RKO (cell line): ENCODE measurements at places on chromosomes 13 and 19.

DNA sequence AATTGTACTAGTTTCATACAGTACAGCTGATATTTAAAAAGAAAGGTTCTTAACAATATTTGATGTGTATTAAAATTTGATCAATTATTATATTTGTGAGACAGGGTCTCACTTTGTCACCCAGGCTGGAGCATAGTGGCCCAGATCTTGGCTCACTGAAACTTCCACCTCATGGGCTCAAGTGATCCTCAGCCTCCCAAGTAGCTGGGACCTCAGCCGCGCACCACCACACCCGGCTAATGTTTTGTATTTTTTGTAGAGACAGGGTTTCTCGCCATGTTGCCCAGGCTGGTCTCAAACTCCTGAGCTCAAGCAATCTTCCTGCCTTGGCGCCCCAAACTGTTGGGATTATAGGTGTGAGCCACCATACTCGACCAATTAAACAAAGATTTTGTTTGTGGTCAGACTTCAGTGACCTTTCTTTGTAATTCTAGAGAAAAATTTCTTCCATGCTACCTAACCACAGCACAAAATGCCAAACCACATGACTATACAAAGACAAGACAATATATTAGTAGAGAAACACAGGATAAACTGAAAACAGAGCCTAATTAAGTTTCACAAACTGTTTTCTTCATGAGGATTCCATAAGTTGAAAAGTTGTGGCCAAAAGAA lies 59.6 kb downstream of the RBM26 start:
- DNase-seq = no peak

GRCh38 chr19:55654323-55654867 lies 440 bp upstream of the U2AF2 start:
- peak; percentile 99 for DNase-seq

- DNase-seq = no peak
Measured at GRCh38 chr19:57759096-57759495, 10.4 kb upstream of the ZNF586 start.

DNA sequence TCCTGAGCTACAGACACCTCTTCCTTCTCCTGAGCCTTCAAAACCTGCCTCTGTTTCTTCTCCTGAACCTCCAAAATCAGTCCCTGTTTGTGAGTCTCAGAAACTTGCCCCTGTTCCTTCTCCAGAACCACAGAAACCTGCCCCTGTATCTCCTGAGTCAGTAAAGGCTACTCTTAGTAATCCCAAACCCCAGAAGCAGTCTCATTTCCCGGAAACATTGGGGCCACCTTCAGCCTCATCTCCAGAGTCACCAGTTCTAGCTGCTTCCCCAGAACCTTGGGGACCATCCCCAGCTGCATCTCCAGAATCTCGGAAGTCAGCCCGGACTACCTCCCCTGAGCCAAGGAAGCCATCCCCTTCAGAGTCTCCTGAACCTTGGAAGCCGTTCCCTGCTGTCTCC lies 10.0 kb downstream of the CHAMP1 start:
- DNase-seq = no peak

- no peak for DNase-seq
Measured at GRCh38 chr13:79602936-79603335, 122.0 kb downstream of the NDFIP2 start.

DNA sequence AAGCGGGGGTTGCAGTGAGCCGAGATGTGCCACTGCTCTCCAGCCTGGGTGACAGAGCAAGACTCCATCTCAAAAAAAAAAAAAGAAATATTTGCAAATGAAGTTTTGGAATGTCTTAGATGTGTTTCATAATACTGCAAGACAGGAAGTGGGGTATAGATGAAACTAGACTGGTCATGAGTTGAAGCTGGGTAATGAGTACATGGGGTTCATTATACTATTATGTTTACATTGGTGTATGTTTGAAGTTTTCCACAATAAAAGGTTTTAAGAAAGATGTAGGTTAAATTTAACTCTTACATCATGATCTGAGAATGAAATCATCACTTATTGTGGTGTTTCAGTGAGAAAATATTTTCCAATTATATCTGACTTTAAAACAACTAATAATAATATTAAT lies 19.0 kb downstream of the FNDC3A start:
- no peak for DNase-seq

DNA sequence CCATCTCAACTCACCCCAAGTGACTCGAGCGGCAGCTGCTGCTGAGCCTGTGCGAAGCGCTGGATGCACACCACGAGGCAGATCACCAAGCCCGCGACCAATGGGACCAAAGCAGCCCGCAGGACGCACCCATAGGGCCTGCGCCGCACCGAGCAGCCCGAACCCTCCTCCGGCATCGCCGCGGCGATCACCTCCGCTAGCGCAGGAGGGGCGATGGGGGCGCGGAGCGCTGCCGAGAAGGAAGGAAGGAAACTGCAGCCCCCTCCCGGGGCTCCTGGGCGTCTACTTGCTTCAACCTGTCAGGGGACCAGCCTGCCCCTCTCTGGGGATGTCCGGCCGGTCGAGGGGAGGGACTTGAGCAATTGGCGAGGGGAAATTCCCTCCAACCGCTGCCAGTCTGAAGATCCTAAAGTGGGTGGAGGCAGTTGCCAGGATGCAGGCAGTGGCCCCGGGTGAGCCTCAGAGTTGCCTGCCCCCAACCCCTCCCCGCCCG lies at the start of gene CD70:
CD70 (minus strand) TSS at position 324 of the 493 bp plus-strand sequence; CDS start at position 176, 148 bp downstream.
- DNase-seq = no peak

GRCh38 chr13:26831336-26831908 lies 70.8 kb upstream of the GPR12 start:
- DNase-seq = no peak

- DNase-seq = no peak
Measured at GRCh38 chr13:85148009-85148408, 651.2 kb downstream of the SLITRK6 start.

DNA sequence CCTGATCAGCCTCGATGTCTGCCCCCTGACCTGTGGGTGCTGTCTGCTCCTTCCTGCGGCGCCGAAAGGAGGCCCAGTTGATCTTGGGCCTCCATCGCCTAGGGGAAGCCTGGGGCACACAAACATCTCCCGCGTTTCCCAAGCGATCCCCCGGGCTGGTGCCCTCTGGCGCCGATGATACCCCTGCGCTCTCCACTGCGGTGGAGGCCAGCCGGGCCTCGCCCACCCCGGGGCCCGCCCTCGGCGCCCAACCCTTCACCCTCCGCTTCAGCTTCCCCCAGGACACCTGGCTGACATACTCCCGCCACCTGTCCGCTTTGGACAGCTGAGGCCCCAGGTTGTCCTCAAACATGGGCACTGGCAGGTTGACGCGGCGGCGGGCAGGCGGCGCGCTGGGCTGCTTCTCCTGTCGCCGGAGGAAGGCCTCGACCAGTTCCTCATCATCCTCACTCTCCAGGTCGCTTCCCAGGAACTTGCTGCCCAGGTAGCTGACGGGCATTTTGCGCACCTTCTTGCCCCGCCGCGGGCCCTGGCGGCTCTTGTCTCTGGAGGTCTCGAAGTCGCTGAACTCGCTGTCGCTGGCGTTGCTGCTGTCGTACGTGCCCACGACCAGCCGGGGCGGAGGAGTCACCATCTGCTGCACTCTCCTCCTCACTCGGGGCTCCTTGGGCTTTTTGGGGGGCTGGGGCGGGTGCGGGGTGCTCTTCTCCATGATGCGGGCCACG lies 1.3 kb downstream of the CCDC8 start:
- no peak for DNase-seq

DNA sequence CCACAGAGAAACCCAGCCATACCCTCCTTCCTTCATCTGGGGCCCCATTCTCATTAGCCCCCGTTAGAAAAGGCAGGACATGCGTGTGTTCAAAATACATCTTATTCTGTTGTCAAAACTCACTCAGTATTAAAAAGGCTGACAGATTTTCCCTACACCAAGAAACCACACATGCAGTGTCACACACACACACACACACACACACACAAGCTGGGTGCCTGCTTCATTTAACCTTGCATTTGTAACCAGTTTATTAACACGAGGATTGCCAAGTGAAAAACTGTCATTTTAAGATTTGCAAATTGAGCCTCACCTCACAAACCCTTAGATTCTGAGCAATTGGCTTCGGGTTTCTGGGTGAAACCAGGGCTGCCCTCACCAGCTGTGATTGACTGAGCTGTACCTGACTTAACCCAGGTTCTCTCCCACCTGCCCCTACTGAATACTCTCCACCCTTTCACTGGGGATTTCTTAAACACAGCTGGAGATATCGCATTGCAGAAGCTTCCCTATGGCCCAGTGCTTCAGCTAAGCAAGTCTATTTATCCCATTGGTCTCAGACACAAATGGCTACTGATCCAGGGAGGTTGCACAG lies 172.7 kb upstream of the ZNF507 start:
- no peak for DNase-seq

DNA sequence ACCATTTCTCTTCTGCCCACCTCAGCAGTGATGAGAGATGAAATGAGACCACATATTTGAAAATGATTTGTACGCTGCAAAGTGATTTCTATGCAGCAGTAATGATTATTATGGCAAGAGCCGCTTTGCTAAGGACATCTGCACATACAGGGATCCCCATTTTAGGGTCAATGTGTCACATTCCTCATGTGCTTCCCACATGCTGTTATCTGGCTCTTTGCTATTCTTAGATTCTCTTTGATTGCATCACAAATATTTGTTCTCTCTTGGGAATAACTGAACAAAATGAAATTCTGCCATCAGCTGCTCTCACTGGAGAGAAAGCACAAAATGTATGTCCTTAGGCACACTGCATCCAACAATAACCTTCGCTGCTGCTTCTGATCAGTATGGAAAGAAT lies 209.5 kb upstream of the IPO5 start:
- DNase-seq = no peak

DNA sequence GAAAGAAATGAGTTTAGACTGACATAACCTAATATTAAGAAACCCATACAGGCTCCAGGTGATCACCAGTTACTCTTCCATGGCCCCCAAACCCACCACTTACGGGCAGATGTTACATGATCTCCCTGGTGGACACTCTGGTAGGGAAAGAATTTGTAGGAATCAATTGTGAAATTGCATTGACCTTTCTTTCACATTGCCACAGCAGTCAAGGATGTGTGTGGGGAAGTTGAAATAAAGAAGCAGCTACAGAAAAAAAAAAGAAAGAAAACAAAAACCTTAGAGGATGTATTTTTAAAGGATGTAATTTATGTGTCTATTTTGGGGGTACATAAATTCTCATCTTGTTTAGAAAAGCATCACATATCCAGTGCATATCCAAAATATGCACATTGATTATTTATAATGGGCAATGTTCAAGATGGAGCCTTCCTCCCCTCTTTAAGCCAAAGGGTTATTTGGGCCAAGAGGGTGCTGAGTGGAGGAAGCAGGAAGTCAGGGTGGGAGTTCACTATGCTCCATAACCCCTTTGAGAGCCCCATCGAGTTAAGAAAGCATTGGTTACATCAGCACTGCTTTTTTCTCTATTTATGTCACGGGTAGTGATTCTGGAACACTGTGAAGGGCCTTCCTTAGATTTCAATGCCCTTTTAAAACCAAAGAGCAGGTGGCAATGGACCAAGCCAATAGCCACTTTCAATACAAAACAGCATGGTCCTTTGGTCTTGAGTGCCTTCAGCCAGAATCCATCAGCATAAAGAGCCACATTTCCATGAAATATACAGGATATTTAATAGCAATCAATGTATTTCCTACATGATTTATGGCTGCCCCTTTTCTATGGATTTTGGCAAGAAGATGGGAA lies 169.6 kb downstream of the LACC1 start:
- DNase-seq = no peak

DNA sequence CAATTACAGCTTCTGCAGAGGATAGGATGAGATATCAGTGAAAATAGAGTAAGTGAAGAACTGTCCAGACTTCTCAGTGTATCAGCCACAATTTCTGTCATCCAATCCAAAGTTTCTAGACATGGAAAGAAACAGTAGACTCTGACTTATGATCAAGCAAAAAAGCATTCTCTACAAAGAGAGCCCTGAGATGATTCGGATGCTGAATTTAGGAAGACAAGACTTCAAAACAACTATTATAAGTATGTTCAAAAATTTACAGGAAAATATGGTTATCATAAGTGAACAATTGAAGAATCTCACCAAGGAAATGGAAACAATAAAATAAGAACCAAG lies 238.2 kb upstream of the IRS2 start:
- DNase-seq = no peak

- peak; percentile 8 for DNase-seq
Measured at GRCh38 chr13:48500652-48501197, 32.2 kb downstream of the RCBTB2 start.

DNA sequence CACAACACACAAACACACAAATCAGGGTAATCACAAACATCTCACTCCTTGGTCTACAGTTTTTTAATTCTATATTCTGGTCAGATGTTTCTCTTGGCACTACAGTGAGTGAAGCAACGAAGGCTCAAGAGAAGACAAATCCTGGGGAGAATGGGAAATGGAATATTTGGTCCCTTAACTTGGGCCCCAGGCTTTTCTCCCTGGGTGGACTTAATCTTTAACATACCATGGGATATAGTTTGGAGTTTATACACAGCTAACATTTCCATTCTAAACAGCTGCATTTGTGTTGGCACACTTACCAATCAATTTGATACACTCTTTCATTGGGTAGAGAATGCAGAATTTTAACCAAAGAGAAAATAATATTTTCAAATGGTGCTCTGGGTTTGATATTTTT lies 1132.6 kb upstream of the SLC10A2 start:
- no peak for DNase-seq

DNA sequence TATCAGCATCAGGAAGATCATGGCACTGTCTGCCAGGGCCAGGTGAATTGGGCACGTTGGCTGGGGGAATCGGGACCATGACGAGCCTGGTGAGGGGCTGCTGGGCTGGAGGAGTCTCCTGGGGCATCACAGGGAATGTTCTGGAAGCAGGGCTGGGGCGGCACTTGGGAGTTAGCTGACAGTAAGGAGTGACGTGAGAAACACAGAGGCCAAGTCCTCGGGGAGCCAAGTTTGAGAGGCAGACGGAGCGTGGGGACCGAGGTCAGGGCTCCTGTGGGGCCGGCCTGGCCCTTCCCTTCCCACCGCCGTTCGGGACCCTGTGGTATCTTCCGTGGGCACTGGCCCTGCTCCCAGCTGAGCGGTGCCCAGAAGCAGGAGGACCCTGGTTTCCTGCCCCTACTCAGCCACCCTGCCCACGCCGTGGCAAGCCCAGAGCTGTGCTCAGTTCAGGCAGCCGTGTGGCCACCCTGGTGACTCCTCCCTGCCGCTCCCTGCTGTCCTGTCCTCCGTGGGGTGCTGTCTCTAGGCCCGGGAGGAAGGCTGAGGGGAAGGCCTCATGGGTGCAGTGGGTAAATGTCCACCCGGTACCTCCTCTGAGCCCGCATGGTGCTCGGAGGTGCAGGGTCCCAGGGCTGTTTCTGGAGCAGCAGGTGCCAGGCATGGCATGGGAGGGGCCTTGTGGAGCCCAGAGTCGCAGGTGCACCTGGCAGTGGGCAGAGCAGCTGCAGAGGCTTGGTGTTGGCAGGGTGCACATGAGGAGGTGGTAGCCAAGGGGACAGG lies 25.2 kb downstream of the CRTC1 start:
- DNase-seq = no peak
